CD4-positive, alpha-beta T cell treated with Interleukin-6 for 4 hours (primary cell): ENCODE measurements at places on chromosomes 12 and 14.
A peak's percentile ranks its signal among the peaks of the same experiment; 100 is the strongest.

- DNase-seq: no peak
These were observed 46.7 kb upstream of the BTG1 start for GRCh38 chr12:92192360-92192759.

DNA sequence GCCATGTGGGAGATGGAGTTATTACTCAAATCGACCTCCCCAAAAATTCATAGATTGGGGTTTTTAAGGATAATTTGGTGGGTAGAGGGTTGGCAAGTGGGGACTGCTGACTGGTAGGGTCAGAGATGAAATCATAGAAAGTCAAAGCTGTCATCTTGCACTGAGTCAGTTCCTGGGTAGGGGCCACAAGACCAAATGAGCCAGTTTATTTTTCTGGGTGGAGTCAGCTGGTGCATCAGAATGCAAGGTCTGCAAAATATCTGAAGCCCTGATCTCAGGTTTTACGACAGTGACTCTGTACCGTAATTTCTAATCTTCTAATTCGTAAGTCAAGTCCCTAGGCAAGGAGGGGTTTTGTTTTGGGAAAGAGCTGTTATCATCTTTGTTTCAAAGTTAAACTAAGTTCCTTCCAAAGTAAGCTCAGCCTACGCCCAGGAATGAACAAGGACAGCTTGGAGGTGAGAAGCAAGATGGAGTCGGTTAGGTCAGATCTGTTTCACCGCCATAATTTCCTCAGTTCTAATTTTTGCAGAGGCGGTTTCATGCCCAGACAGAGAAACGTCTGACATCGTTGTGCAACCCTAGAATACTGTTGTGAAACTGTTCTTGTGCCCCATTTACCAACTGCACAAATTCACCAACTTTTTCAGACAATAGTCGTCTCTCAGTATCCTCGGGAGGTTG is 104.5 kb upstream of the SFSWAP start:
- no peak for DNase-seq

DNA sequence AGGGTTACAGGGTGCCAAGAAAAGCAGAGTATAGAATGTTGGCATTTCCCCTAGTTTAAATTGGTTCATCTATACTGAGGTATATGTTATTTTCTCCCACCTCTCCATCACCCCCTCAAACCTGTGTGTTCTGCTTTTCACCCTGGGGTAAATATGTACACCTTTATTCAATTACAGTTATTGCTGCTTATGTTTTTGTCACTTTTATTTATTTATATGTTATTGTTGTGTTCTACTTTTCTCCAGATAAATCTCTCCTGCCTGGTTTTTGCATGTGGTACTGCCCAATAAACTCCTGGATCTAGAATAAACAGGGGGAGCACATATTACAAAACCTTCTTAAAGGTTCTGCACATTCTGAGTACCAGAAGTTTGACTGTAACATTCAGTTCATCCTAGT is 122.1 kb upstream of the NPAS3 start:
- DNase-seq: no peak

- DNase-seq: no peak
These were observed 1.3 kb downstream of the GLRX5 start for GRCh38 chr14:95536036-95536593.

GRCh38 chr12:1544996-1545700 is 49.2 kb downstream of the FBXL14 start:
- DNase-seq: no peak

DNA sequence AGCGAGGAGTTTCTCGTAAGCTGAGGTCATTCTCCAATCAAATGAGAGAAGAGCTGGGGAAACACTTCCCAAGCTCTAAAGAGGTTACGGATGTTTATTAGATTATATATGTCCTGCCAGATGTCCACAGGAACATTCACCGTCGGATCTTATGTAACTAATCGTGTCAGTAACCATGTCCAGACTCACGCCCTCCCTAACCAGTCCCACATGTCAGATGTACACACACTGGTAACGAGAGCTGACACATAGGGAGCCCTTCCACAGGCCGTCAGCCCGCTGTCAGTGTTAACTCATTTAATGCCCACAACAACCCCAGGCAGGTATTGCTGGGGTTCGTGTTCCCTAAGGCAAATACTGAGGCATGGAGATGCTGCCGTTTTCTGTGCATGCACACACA is 223.7 kb upstream of the RTL1 start:
- no peak for DNase-seq

DNA sequence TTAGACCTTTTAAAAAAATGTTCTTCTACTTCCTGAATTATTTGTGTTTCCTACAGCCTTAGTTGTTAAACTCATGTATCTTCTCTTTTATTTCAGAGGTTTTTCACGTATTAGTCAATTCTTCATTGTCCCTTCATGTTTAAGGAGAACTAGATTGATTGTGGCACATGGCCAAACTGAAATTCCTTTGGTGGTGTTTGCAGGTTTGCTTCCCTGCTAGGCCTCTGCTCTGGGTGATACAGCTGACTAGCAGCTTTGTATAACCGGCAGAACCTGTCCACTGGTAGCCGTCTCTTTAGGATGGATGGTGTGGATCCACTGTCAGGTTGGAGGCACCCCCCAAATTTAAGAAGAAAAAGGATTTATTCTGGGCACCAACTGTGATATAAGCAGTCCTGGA is 262.1 kb downstream of the FBXL14 start:
- DNase-seq: no peak

DNA sequence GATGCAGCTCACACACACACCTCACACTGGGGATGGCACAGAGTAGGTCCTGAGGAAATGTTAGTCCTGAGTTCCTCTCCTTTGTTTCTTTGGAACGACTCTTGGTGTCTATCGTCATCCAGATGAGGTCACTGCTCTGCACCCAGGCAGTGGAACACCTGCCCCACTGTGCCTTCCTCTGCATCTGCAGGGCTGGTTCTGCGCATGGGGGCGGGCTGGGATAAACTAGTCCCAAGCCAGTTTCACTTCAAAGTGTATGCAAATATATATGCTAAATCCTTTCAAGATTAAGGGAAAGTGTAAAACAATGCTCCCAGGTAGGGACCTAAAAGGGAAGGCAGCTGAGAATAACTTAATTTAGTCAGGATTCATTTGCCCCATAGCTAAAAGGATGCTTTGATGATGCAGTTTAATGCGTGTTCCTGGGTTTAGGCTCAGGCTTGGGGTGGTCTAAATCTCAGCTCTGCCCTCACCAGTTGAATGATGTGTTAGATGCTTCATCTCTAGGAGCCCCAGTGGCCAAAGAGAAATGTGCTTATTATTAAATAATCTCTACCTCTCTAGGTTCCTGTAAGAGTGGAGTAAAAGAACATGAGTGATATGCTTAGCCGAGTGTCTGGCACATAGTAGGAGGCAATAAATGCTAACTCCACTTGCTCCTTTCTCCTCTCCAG is 47.1 kb upstream of the OVCH1 start:
- DNase-seq: no peak

DNA sequence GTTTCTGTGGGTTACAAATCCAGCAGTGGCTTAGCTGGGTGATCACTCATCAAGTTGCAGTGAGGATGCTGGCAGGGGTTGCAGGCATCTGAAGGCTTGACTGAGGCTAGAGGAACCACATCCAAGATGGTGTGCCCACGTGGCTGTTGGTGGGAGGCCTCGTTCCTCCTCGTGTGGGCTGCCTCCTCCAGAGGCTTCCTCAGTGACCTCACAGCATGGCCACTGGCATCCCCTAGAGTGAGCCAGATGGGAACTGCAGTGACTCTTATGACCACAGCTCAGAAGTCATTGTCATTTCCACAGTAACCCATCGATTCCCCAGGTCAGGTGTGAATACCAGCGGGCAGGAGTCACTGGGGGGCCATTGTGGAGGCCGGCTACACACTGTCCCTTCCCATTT is 17.8 kb downstream of the AACS start:
- DNase-seq: no peak

GRCh38 chr14:64971943-64972791 is at the start of gene RAB15:
Gene RAB15, minus strand, starts transcription at chr14:64972336. Its CDS starts 260 bp downstream, at chr14:64972076.
- peak; percentile 73 for DNase-seq

DNA sequence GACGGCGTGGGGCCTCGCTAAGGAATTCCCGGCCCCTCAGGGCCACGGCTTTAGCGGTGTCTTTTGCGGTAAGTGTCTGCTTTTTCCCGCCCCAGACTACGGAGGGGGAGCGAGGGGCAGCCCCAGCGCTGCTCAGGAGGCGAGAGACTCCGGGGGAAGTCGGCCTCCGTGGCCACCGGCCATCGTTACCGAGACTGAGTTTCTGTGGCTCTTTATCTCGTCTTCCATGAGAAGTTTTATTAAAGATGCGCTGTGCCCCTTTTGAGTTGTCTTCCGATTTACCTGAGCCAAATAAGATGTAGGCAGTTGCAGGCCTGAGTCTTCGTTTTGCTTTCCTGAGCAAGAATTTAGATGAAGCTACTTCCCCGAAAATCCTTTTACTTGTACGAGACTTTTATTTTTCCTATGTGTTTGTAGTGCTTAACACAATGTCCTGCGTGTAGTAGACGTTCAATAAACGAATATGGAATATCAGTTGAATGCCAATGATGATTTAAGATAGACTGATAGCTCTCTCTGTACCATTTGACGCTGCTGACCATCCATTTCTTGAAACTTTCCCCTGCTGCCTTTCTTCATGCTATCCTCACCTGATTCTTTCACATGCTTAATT is 462 bp downstream of the SRP54 start:
- DNase-seq: no peak

GRCh38 chr14:63214417-63215196 is 10.4 kb downstream of the RHOJ start:
- no peak for DNase-seq

DNA sequence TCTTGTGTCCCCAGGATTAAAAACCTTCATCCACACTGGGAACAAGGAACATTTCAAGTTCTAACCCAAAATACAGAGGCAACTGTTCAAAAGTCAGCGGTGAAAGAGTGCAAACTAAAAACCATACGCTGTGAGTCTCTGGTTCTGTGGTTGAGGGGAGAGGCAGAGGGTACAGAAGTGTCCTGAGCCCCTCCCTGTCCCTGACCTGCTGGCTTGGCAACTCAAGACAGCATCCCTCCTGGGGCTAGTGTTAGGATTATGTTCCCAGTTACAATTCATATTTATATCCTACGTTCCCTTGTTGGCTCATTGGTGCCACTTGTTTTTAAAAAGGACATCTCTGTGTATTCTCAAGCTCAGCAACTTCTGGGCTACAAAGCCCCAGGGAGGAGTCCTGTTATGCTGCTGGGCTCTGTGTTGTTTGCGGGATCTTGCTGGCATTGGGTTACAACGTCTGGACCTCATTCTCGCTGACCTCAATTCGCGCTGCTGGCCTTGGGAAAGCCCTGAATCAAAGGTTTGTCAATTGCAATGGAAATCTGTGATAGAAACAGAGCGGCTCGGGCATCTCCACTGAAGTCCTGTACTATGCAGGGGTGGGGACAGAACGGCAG is 420.8 kb downstream of the FUT8 start:
- DNase-seq: no peak

GRCh38 chr14:33364466-33364865 is 425.8 kb downstream of the NPAS3 start:
- DNase-seq: no peak

DNA sequence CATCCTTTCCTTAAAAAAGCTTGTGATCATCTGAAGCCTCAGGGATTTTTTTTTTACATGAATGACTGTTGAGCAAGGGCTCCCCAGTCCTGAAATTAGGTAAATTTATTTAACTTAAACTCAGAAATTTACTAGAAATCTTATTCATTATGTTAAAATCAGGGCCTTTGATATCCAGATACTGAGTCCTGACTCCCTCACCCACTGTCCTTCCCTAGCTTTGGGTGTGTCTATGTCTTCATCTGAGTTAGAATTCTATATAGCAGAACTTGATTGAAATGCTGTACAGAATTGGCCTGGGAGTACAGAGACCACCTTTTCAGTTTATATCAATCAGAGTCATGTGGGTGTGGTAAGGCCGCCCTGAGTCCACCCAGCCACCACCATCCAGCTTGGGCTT is 260.0 kb downstream of the CACNA1C start:
- no peak for DNase-seq
